Transverse colon (tissue), 4 donors: ENCODE measurements at places on chromosomes 4 and X. TPM values are rescaled to one million over a fixed set of nuclear protein-coding genes. Genes with fewer than 3 reads are reported as not detected.

The MAGEA11 gene
- not detected for total RNA-seq

The ATP1B4 gene
- not detected for total RNA-seq

The NBDY gene
- 10.5 TPM for total RNA-seq

The RRH gene
- not detected for total RNA-seq

The PCYT1B gene
- not detected for total RNA-seq
